ENCODE measurements at places on chromosomes 5 and 9. TPM values are rescaled to one million over a fixed set of nuclear protein-coding genes. Genes with fewer than 3 reads are reported as not detected.

DNA sequence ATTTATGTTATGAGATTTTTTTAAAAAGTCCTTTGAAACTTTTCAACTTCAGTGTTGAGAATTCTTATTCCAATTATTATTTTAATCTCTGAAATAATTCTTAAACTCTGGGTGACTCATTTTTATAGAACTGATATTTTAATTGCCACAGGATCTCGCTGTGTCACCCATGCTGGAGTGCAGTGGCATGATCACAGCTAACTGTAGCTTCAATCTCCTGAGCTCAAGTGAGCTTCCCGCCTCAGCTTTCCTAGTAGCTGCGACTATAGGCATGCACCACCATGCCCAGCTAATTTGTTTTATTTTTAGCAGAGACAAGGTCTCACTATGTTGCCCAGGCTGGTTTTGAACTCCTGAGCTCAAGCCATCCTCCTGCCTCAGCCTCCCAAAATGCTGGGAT, 41.0 kb downstream of the DIMT1 start:
- DNase-seq, result no peak

DNA sequence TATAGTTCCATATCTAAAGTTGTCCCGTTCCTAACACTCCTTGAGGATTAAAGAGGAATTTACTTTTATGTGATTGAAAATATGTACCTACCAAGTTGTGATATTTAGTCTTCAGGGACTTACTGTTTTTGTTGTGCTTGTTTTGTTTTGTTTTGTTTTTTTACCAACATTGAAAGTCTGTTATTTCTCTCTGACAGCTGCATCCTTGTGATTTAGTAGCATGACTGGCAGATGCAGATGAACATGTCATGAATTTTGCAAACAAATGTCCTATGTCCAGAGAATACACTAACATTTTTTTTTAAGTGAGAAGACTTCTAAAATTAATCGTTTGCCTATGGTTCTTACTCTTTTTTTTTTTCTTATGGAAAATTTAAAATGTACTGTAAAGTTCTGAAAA, 85.4 kb downstream of the MAN2A1 start:
- DNase-seq, result no peak

RANBP3L gene
- total RNA-seq, result 10.6 TPM

INVS gene
- 15.1 TPM for total RNA-seq

DNA sequence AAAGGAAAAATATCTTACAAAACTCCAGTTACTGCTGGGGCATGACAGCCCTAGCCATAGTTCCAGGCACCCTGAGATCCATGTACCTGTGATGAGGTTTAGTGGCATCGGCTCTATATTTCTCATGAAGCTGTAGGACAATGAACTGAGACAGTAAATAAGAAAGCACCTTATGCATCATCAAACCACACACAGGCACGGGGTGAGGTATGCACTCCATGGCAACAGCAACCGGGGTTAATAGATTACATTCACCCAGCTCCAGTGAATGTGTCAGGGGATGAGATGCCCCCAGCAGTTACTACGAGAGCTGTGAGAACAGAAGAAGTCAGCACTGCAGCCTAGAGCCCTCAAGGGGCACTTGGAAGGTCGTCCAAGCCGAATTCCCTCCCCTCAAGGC, 162.0 kb upstream of the S1PR3 start:
- DNase-seq, result no peak

DNA sequence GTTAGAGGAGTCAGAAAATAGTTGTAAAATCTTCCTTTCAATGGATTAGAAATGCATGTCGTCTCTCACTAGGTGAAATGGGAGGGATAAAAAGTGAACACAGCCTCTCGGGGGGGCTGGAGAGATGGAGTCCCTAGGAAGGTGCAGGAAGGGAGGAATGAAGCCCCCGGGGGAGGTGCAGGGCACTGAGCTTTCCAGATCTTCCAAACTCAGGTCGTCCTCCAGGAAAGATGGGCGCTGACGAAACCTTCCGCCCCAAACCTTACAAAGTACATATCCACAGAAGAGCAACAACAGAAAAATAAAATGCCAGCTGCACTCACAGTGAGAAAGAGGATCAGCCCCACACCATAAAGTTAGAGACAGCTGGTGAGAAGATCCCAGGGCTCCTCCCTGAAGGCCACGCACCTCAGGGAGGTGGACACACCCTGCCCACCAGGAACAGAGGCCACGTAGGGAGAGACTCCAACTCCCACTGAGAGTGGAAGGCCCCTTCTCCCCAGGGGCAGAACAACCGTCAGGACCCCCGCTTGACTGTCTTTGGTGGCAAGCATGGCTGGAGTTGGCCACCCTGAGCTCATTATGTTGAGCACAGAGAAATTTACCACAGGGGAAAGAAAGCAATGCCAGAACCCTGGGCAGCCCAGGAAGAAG, 174.3 kb downstream of the AUH start:
- no peak for DNase-seq

DNA sequence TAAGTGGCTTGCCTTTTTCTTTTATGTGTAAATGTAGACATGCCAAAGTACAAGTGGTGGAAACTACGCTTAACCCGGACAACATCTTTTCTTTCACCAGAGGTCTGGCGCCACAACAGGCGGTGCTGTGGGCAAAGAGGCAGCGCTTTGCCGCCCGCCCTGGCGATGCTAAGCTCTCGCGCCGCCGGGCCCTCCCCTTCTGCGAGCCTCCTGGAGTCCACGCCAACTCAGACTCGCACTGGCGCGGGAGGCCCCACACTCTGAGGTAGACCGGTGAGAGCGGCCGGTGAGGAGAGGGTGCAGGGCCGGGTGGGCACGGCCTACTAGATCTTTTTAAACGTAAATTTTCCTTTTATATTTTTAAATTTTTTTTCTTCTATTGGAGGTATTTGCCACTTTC, 2253.1 kb upstream of the C9orf72 start:
- no peak for DNase-seq

GRCh38 chr5:138109463-138110265, 25.8 kb downstream of the WNT8A start:
- no peak for DNase-seq

- DNase-seq, result no peak
Observed at GRCh38 chr9:7216004-7216841, 458.4 kb downstream of the KDM4C start.

SEMA4D gene
- total RNA-seq, result 7.7 TPM

GRCh38 chr9:2298217-2298616, 283.1 kb downstream of the SMARCA2 start:
- DNase-seq, result no peak
